CD8-positive, alpha-beta memory T cell (primary cell): ENCODE measurements at places on chromosomes 5 and 9. TPM values are rescaled to one million over a fixed set of nuclear protein-coding genes. Genes with fewer than 3 reads are reported as not detected.

Gene CDKN2B-AS1
- 0.74 TPM for total RNA-seq

Gene PCDHB16
- total RNA-seq = not detected

Gene SURF6
- 32.0 TPM for total RNA-seq

Gene IL13
- total RNA-seq = 65.3 TPM

Gene TOR2A
- total RNA-seq = 33.7 TPM

Gene GRM6
- not detected for total RNA-seq

Gene ARHGEF39
- 10.7 TPM for total RNA-seq

Gene NUTM2G
- total RNA-seq = not detected

Gene SLC34A3
- not detected for total RNA-seq

Gene MINAR2
- total RNA-seq = not detected

Gene CACFD1
- total RNA-seq = 2.5 TPM

Gene CSF2
- 393 TPM for total RNA-seq

Gene SSNA1
- 114 TPM for total RNA-seq

Gene SUSD1
- total RNA-seq = 5.0 TPM

Gene PCDHGA10
- total RNA-seq = 0.16 TPM

Gene ORM2
- total RNA-seq = not detected

Gene COX7C
- total RNA-seq = 616 TPM

Gene TESK1
- 46.8 TPM for total RNA-seq

Gene CKMT2
- not detected for total RNA-seq

Gene PNPLA7
- 2.0 TPM for total RNA-seq

Gene PTGDS
- total RNA-seq = 0.24 TPM

Gene GPX3
- not detected for total RNA-seq

Gene IFNK
- not detected for total RNA-seq

Gene IER5L
- total RNA-seq = 2.8 TPM

Gene SHISAL2B
- not detected for total RNA-seq

Gene OR13D1
- not detected for total RNA-seq

Gene PRRX2
- total RNA-seq = 0.35 TPM

Gene INIP
- total RNA-seq = 44.9 TPM
